GM04504 (cell line): ENCODE measurements at places on chromosomes 12 and 14.
A peak's percentile ranks its signal among the peaks of the same experiment; 100 is the strongest.

GRCh38 chr14:94330857-94331256, 7.7 kb upstream of the SERPINA6 start:
- DNase-seq = no peak

DNA sequence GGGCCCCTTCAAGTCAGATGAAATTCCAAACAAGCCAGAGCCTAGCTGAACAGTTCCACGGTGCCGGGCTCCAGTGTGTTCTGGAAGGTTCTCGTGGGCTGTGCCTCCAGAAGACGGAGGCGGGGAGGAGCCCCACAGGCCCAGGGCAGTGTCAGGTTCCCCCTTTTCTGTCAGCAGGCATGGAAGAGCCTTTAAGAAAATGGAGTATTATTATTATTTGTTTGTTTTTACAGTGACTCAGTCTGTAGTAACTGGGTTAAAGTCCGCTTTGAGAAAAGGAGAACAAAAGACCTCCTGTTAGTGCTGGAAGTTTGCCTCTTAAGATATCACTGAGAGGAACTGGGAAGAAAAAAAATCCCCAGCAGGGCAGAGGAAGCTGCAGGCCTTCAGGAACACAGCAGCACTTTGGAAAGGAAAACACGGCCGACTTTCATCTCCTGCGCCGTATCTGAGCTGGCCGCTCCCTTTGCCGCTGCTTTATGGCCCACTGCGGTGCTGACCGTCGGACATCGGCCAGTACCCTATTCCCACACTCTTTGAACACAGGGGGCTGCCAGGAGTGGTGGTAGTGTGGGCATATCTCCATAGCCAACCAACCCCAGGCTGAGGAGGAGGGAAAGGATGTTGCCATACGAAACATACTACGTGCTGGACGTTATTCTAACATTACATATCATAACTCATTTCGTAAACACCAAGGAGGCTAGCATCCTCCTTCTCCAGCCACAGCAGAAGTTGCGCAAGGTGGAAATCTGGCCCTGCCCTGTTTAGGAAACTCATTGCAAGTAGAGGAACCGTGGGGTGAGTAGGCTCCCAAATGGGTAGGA, 194.0 kb downstream of the ZFP36L1 start:
- no peak for DNase-seq

- DNase-seq = no peak
Measured at GRCh38 chr14:39668449-39668848, 236.2 kb upstream of the FBXO33 start.

GRCh38 chr14:51719955-51720354, 68.2 kb downstream of the FRMD6 start:
- DNase-seq = no peak

DNA sequence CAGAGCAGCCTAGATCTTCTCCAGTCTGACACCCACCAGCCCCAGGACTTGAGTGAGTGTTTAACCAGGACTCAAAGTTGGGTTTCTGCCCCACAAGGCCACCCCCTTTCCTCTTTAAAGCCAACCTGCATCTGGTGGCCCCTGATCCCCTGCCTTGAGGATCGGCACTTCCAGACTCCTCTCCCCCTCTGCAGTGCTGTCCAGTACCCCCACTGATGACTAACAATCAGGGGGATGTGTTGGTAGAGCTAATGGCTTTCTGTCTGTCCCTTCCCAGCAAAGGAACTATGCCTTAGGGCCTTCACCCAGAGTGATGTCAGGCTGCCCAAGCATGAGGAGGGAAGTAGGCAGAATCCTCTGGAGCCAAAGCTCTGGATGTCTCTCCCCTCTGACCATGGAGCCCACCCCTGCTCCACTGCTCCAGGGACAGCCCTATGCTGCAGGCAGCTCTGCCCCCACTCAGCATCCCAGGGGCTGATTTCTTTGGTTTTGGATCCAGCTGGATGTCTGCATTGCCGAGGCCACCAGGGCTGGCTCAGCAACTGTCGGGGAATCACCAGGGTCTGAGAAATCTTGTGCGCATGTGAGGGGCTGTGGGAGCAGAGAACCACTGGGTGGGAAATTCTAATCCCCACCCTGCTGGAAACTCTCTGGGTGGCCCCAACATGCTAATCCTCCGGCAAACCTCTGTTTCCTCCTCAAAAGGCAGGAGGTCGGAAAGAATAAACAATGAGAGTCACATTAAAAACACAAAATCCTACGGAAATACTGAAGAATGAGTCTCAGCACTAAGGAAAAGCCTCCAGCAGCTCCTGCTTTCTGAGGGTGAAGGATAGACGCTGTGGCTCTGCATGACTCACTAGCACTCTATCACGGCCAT, 42.9 kb downstream of the DAD1 start:
- peak; percentile 31 for DNase-seq

DNA sequence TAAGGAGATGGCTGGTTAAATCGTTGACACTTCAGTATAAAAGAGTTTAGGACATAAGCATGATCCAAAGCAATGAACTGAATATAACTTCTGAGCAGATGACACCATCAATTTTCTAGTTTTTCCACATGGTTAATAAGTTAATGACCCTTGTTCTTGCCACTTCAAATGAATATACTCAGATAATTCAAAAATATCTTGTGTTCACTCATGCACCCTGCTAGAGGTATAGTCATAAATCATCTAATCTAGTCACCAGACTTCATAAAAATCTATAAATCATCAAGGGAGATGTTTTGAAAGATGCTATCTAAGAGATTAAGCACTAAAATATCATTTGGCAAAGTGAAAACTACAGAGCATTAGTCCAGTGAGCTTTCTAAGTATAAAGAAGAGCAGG, 131.9 kb downstream of the MDGA2 start:
- DNase-seq = no peak

- DNase-seq = no peak
Measured at GRCh38 chr14:29926701-29927375, 809 bp downstream of the PRKD1 start.

GRCh38 chr14:95055318-95055717, 102.0 kb downstream of the DICER1 start:
- no peak for DNase-seq

DNA sequence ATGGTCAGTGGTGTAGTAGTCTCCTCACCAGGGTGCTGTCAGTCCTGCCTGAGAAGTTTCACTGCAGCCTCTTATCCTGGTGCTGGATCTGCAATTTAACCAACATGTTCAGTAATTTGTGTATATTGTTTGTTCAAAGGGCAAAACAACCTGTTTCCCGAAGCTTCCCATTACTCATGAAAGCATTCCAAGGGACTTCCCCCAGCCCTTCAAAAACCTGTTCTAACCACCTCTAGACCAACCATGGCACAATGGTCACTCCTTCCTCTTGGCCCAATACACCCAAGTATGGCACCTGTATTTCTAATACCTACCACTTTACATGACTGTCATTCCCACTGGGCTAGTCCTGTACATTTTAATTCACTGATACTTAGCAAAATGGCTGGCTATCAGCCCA, 12.1 kb downstream of the CKAP4 start:
- no peak for DNase-seq

- no peak for DNase-seq
Measured at GRCh38 chr12:120067084-120067869, 49.3 kb downstream of the RAB35 start.

GRCh38 chr12:124725099-124725498, 138.6 kb downstream of the SCARB1 start:
- no peak for DNase-seq

GRCh38 chr12:12366701-12367481, 10.0 kb downstream of the BORCS5 start:
- no peak for DNase-seq

- DNase-seq = no peak
Measured at GRCh38 chr12:61367281-61367785, 892.9 kb upstream of the USP15 start.
